ENCODE measurements at places on chromosomes 7 and 10.
A peak's percentile ranks its signal among the peaks of the same experiment; 100 is the strongest.

DNA sequence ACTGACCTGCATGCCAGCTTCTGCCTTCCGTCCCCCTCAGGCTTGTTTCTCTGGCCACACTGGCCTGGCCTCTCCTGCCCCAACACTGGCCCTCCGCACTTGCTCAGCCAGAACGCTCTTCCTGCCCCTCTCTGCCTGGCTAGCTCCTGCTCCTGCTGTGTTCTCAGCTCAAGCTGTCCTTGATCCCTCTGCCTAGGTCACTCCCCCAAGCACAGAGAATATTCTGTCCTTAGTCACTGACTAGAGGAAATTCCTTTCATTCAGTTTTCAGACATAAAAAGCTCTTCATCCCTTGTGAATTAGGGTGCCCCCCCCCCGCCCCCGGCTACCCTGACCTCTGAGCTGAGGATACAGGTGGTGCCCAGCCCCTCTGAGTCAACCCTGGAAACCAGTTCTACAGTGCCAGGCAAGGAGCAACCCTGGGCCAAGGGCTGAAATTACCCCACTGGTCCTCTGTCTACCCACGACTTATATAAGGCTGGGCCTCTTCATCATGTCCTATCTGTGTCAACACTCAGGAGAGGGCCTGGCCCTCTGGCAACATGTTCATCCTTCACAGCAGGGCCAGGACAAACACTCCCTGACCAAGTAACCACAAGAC is 6.6 kb upstream of the SGPL1 start:
- no peak for DNase-seq

DNA sequence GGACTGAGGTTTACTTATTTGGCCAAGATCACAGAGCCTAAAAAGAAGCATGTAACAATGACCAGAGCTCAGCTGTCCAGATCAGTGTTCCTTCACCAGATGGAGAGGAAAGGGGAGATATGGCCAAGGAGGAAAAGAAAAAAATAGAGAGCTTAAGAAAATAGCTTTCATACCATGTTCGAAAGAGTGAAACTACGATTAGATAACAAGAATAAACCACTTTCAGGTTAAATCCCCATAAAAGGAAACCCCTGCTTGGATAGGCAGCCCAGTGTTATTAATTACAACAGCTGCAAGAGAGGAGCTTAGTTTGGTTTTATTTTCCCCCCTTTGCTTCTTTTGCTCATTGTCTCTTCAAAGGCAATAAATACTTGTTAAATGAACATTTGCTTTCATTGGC is 160.8 kb downstream of the ZNF438 start:
- no peak for DNase-seq

GRCh38 chr7:148318102-148318811 is 272.3 kb upstream of the C7orf33 start:
- no peak for DNase-seq

GRCh38 chr7:92739091-92739490 is 97.3 kb downstream of the CDK6 start:
- DNase-seq: no peak

GRCh38 chr7:90955641-90956207 is 308.5 kb upstream of the FZD1 start:
- no peak for DNase-seq

GRCh38 chr10:1293157-1293556 is 237.0 kb downstream of the WDR37 start:
- DNase-seq: no peak

DNA sequence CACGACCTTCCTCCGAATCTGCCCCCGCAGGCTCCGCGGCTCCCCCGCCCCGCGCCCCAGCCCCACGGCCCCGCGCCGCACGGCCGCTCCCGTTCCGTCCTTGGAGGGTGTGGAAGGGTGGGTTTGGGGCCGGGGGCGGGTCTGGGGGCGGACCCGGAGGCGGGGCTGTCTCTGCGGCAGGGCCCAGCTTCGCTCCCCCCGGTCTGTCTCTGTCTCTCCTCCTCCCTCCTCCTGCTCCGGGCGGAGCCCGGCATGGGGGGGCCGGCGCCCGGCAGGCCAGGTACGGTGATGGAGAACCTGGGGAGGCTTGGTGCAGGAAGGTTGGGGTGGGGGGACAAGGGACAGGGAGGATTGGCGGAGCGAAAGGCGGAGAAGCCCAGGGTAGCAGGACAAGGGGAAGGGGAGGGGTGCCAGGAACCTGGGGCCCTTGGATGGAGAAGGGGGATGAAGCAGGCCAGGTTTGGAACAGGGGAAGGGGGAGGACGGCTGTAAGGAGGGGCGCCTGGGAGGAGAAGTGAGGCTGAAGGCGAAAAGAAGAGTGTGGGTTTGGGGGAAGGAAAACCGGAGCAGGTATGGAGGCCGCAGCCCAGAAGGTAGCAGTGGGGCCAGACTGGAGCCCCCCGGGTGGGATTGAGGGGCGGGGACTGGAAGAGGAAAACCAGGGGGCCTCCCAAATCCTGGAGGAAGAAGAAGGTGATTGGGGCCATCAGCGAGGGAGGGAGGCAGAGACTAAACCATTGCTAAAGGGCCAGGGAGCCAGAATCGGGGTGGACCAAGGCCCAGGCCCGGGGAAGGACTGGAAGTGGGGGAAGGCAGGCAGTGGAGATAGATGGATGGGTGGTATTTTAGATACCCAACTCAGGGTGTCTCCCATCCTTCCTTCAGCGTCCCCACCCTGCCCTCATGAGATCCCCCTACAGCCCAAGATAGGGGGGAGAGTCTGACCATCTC is at the start of gene NYAP1:
Gene NYAP1, plus strand, starts transcription at position 206 of the 951 bp plus-strand sequence. CDS start 1,385 bp downstream, outside the sequence.
- peak; percentile 52 for DNase-seq

- DNase-seq: no peak
These were observed 6.7 kb upstream of the RASGEF1A start for GRCh38 chr10:43273543-43273942.

GRCh38 chr7:44736896-44737295 is 11.8 kb upstream of the ZMIZ2 start:
- DNase-seq: no peak

DNA sequence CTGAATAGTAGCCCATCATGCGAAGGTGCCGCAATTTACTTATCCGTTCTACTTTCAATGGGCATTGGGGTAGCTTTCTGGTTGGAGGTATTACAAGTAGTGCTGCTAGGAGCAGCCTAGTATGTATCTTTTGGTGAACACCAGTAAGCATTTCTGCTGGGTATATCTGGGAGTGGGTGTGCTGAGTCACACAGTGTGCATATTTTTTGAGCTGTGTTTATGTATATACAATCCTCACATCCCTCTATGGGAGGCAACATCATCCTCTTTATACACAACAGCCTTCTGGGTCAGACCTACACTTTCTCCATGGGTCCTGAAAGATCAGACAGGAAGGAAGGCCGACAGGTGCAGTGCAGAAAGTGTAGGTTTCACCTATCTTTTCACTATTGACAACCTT is 36.3 kb downstream of the PYROXD2 start:
- no peak for DNase-seq

GRCh38 chr10:72506474-72506873 is 119.4 kb downstream of the MICU1 start:
- DNase-seq: no peak

DNA sequence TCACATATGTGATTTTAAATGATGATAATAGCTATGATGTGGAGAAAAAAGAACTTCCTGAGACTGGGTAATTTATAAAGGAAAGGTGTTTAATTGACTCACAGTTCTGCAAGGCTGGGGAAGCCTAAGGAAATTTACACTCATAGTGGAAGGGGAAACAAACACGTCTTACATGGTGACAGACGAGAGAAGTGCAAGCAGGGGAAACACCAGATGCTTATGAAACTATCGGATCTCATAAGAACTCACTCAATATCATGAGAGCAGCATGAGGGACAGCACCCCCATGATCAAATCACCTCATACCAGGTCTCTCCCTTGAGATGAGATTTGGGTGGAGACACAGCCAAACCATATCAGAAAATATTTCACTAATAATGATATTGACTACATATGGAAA is 4.1 kb upstream of the LIPN start:
- DNase-seq: no peak

- peak; percentile 8 for DNase-seq
These were observed 16.4 kb upstream of the RUFY2 start for GRCh38 chr10:68423522-68423921.

DNA sequence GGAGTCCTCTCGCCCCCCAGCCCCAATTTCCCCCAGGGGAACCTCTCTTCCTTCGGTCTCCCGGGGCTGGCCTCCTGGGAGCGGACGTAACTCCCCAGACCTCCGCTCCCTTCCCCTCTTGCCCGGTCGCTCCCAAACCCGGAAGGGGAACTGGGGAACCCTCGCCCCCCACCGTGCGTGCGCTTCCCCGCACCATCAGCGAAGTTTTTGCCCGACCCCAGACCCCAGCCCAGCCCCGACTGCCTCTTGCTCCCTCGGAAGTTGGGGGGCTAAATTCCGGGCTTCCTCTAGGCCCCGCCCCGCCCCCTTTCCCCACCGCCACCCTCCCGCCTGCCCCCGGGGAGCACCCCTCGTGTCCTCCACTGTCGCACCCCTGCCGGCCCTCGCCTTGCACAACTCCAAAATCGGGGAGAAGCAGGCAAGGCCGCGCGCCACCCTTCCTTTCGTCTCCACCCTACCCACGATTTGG is 436 bp downstream of the GNB2 start:
- DNase-seq: peak; percentile 45

DNA sequence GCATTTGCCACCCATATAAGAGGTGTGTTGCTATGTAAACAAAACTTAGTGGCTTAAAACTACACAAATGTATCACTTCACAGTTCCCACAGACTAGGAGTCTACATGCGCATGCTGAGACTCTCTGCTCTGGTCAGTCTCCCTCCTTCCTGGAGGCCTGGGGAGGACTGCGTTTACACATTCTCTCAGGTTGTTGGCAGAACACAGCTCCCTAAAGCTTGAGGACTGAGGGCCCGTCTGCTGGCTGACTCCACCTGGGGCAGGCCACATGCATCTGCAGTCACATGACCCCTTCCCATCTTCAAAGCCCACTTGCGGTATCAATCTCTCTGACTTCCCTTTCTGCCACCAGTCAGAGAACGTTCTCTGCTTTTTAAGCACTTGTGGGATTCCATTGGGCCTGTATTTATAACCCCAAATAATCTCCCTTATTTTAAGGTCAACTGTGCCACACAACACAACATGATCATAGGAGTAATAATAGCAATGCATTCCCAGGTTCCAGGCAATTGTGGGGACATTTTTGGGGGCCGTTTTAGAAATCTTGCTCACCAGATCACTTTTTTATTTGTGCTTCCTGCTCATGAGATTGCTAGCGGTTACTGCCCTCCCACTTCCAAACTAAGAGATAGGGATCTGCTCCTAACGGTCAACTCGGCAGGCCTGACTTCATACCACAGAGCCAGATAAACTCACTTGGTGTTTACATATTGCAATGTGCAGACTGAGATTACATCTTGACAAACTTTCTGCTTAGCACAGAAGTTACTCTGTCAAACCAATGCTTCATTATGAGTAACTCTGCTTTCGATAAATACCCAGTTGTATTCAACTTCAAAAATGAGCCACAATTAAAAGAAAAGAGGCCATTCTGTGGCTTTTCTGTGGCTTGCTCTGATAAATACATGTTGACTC is 96.3 kb downstream of the ALOX5 start:
- peak; percentile 38 for DNase-seq

- DNase-seq: no peak
These were observed 44.8 kb downstream of the AKR1B1 start for GRCh38 chr7:134414109-134414508.

- no peak for DNase-seq
These were observed 101.5 kb downstream of the ZMIZ1 start for GRCh38 chr10:79170226-79170752.

- DNase-seq: peak; percentile 37
These were observed 63.0 kb downstream of the PIP4K2A start for GRCh38 chr10:22651276-22651980.

GRCh38 chr10:132363921-132364593 is 32.1 kb downstream of the LRRC27 start:
- DNase-seq: no peak

DNA sequence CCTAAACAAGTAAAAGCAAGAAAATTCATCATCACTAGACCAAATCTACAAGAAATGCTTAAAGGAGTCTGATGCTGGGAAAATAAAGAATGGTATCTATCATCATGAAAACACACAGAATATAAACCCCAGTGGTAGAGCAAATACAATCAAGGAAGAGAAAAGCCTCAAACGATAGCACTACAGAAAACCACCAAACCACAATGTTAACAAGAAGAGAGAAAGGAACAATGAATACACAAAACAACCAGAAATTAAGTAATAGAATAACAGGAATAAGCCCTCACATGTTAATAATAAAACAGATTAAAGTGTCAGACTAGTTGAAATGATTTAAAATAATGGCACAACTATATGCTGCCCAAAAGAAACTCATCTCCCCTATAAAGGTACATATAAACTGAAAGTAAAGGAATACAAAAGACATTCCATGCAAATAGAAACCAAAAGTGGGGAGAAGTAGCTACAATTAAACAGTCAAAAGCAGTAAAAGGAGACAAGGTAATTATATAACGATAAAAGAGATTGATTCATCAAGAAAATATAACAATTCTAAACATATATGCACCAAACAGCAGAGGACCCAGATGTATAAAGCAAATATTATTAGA is 77.3 kb downstream of the JMJD1C start:
- DNase-seq: no peak

DNA sequence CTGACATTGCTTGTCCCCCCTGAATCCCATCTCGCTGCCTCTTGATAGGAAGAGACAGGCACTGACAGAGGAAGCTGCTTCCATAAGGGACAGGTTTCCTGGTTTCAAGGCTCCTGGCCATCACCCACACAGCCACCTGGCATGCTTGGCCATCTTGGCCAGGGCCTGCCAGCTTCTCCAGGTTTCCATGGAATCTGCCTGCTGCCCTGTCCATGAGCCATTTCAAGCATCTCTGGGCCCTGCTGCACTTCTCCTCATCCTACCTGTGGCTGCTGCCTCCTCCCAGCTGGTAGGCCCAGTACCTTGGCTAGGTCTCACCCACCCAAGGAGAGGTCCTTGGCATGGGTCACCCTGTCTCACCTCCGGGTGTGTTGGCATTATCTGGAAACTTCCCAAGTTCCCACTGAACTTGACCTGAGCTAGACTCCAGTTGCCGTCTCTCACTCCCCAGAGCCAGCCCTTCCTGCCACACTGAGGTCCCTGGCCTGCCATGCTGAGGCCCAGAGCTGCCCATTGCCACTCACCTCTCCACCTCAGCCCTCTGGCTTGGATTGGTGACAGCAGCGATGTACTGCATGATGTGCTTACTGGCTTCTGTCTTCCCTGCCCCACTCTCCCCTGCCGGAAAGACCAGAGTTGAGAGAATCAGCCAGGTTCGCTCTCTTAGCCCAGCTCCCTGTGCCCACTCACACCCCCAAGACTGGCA is 2.6 kb downstream of the MYO1G start:
- DNase-seq: no peak

- DNase-seq: no peak
These were observed 263.7 kb downstream of the GLI3 start for GRCh38 chr7:41973202-41973730.

DNA sequence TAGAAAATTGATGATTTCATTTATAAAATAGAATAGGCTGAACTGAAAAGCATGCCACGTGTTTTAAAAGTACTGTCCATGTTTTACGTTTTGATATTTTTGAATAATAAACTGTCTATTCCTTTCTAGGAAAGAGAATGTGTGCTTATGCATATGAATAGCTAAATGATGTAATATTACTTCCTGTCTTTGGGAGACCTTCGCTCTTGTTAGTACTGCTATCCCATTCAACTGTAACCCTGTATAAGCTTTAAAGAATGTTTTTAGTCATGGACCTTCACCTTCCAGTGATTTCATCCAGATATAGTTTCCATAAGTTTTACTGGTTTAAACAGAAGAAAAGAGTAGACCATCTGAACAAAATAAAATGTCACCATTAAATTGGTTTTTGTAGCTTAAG is 274.4 kb upstream of the SEMA3A start:
- DNase-seq: no peak

All from stimulated activated CD4-positive, alpha-beta T cell treated with anti-CD3 and anti-CD28 coated beads, Interleukin-4, amount 100 ng/mL, for 1 hour (primary cell).